Right renal pelvis (tissue), 4 donors: ENCODE measurements at places on chromosomes 5 and 9. TPM values are rescaled to one million over a fixed set of nuclear protein-coding genes. Genes with fewer than 3 reads are reported as not detected.

DNA sequence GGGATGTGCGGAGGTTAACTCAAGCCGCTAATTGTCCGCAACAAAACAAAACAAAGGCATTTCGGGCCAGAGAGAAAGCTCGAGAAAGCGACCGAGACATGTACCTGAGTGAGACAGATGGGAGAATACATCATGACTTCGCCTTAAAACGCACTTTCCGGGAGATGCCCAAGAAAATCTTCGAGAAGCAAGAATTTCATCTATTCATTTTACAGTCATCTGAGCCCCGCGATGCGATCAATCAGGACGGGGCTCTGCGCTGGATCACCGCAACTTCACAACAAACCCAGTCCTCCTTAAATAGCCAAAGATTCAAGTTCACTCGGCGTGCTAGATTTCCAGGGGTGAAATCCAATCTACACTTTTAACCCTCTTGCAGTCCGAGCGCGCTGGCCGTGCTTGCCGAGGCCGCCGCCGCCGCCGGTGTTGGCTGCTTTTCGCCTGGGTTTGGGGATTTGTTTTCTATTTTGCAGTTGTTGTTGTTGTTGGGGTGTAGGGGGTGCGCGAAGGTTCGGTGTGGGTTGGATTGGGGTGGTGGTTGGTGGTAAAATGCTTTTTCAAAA is 482 bp downstream of the NFIB start:
- DNase-seq: no peak

GRCh38 chr5:159100782-159101646 is 1.3 kb upstream of the EBF1 start:
- no peak for DNase-seq

DNA sequence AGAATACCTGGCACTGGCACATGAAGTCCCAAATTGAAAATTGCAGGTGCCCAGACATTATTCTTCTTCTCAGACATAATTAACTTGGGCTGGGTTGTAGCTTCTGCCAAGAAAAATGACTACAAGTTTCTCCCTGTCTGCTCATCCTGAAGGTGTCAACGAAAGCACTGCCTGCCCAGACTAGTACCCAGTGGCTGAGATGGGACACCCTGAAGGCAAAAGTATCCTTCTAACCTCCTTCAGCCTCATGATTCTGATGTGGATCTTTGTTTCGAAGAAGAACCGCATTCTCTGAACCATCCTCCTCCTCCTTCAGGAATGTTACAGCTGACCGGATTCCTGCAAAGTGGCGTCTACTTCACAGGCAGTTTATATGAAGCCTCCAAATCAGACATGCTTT is 161.1 kb upstream of the FST start:
- DNase-seq: no peak

GRCh38 chr9:109771796-109772531 is 8.0 kb upstream of the PALM2AKAP2 start:
- DNase-seq: no peak

DNA sequence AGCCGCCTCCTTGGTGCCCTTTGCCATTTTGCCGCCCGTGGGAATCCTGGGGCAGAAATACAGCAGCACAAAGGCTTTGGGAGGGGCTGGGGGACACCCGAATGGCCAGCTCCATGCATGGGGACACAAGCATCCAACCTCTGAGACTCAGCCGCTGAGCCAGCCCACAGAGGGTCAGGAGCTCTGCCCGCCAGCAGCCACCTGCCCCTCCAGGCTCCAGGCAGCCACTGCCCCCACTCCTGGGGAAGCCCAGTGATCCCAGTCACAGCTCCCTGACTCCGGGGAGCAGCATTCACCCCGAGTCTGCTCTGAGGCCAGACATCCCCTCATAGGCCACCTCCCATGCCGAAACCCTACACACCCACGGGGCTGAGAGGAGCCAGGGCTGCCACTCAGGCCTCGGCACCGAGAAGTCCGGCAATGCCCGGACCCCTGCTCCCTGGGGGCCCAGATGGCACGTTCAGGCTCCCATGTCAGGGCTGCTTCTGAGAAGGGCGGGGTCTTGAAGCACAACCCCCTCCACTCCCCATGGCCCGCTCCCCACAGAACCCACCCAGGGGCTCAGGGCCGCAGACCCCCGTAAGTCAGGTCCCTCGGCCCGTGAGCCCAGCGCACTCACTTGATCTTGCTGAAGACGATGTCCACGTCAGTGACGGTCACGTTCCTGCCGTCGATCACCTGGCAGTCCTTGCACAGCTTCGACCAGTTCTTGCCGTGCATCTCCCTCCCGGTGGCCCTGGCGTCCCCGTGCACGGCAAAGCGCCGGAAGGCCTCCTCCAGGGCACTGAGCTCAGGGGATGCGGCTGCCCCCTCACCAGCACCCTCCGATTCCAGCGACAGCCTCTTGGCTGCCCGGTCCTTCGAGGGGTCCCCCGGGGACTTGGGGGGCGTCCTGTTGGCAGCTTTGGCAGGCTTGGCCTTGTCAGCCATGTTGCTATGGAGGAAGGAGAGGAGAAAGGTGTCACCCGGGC is 15.7 kb downstream of the TPPP start:
- no peak for DNase-seq

GRCh38 chr9:99876190-99876589 is 30.3 kb upstream of the STX17 start:
- no peak for DNase-seq

GRCh38 chr5:126718236-126718868 is 58.6 kb upstream of the LMNB1 start:
- no peak for DNase-seq

DNA sequence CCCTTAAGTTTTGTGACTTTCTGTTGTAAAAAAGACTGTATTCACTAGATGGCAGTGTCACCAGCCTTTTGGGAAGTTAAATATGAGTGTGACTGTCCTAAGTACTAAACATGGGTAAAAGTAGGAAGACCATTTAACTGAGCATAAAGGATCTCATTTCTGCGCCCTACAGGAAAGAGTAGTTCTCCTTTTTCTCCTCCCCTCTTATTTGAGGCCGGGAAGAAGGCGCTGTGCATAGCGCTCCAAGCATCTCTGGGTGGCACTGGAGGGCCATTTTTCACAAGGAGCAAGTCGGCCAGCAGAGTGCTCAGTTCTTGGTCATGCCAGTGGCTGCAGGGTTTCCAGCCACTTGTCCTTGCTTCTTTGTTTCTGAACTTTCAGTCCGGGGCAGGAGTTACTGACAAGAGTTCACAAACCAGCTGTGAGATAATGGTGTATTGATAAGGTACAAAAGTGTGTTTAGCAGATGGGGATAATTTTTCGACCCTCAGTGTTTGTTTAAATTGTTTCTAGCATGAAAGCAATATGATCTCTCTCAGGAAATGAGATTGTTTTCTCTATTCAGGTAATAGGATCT is 227.6 kb upstream of the DMRT1 start:
- DNase-seq: peak; percentile 70

- DNase-seq: no peak
Observed at GRCh38 chr9:89462199-89462598, 35.7 kb downstream of the SEMA4D start.

DNA sequence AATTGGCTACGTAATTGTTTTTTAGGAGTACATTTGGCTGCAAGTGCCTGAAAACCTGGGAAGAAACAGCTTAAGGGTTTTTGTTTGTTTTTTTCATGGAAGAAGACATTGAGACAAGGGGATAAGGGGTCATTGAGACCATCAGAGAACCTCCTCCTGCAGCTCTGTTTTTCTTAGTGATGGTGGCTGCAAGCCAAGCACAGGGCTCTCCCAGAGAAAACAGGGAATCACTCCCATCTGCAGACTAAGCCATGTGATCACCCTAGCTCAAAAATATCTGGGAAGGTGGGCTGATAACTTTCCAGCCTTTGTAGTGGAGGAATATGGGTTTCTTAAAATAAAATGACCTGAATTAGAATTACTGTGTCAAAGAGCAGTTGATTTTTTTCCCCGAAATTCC is 25.1 kb downstream of the PALM2AKAP2 start:
- no peak for DNase-seq

- no peak for DNase-seq
Observed at GRCh38 chr9:93668261-93668871, 92.0 kb downstream of the PHF2 start.

DNA sequence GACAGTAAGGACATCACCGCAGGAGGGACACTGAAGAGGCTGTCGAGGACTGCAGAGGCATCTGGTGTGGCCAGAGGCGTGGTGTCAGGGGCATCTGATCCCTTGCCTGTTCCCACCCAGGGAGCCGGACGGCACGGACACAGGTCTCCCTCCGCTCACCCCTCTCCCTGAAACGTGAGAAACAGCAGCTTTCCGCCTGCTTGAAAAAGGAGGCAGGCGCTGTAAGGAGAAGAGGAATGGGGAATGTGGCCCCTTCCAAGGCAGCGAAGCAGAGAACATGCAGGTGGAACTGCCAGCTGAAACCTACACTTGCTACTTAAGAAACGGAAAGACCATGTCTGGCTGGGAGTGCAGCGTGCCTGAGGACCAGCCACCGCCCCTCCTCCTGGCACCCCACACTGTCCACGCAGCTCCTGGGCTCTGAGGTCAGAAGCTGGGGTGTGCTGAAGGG is 176.2 kb downstream of the GAPVD1 start:
- peak; percentile 44 for DNase-seq

GRCh38 chr5:181204113-181204825 is 727 bp downstream of the TRIM7 start:
- DNase-seq: no peak

DNA sequence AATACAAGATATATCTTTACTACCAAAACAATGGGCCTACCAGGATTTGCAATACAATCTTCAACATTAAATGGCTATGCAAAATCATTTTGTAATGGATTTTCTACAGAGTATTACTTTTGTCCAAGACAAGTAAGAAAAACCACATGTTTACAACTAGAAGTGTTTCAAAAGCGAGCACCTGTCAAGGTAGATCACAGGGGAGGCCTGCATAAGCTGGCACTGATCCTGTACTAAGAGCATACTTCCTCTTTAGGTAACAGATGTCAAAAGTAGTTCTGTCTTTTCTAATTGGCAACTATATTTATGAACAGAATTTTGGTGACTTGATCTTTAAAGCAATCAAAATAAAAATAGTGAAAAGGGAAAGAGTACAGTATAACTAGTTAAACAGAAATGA is 249.0 kb downstream of the MLLT3 start:
- no peak for DNase-seq

GRCh38 chr9:108108280-108108851 is 618.8 kb upstream of the KLF4 start:
- no peak for DNase-seq

DNA sequence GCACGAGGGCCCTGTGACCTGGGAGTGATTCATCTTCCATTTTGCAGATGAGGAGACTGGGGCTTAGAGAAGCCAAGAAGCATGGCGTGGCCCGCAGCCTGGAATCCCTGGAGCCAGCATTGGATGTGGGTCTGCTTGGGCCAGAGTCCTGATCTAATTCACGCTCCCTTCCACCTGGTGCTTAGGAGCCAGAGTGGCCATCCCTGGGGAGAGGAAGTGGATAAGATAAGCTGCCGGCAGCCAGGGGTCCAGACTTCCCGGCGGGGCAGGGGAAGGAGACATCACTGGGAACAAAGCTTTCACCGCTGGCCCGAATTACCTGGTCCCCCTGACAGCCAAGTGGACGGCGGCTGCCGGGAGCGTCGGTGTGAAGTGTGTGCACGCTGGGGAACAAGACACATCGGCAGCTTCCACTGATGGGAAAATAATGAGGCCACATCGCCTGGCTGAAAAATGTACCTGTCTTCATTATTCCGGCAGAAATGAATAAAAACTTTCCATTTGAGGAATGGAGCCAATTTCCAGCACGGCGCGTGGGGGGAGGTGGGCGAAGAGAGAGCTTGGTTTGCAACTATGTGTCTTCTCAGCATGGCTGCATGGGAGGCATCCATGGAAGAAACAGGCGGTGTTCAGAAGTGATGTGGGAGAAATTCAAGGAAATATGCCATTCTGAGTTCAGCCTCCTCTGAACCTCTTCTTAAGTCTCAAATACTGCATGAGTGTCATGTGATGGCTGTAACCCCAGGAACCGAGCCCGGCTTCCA is 78.5 kb downstream of the OLFM1 start:
- DNase-seq: no peak

DNA sequence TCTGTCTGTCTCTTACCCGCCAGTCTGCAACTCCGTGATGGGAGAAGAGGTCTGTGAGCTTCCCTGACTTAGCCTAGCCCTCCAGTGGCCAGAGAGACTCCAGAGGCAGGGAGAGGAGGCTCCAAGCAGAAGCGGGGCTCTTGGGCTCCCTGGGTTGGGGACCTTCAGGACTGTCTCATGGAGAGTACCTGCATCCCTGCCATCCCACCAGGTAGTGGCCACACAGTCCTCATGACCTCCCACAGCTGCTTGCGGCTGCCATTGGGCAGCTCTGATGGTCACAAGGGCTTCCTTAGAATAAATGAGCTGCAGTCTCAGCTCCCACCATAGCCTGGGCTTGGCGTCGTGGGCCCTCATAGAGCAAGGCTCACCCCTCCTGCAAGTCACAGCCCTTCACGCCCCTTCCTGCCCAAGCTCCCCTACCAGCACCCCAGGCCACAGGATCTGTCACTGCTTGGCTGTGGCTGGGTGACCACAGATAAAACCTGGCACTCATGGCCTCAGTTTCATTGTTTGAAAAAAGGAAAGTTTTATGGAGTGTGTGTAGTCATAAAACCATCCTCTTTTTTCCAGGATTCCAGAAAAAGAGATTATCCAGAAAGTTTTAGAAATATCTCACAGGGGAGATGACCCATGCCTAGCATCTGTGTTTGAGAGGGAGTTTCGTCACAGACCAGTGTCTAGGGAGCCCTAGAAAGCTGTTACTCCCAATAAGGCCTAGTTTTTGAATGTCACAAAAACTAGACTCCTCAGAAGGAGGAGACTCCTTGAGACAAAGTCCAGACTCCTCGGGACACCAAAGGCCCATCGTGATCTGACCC is 48.4 kb downstream of the PPARGC1B start:
- no peak for DNase-seq

- DNase-seq: no peak
Observed at GRCh38 chr5:32714836-32715235, 3.7 kb downstream of the NPR3 start.

GRCh38 chr9:97367729-97368128 is 44.2 kb upstream of the TDRD7 start:
- DNase-seq: no peak

GRCh38 chr5:123429993-123430392 is 6.8 kb upstream of the CEP120 start:
- no peak for DNase-seq

- no peak for DNase-seq
Observed at GRCh38 chr9:109956717-109957440, 176.9 kb downstream of the PALM2AKAP2 start.

GMCL2 gene
- polyA plus RNA-seq: 0.08 TPM

GBGT1 gene
- polyA plus RNA-seq: 2.8 TPM

SLC45A2 gene
- polyA plus RNA-seq: 0.55 TPM

BTNL3 gene
- 0.12 TPM for polyA plus RNA-seq

SH2D3C gene
- polyA plus RNA-seq: 16.2 TPM

ENG gene
- 94.2 TPM for polyA plus RNA-seq

CYSTM1 gene
- polyA plus RNA-seq: 84.3 TPM

ABITRAM gene
- 30.6 TPM for polyA plus RNA-seq

MYMK gene
- not detected for polyA plus RNA-seq

RNF208 gene
- 16.3 TPM for polyA plus RNA-seq

MPDZ gene
- 37.1 TPM for polyA plus RNA-seq

ANKRD34B gene
- 0.30 TPM for polyA plus RNA-seq

RNF183 gene
- 6.9 TPM for polyA plus RNA-seq

ARID3C gene
- not detected for polyA plus RNA-seq

SLC36A2 gene
- polyA plus RNA-seq: 6.1 TPM

KCNMB1 gene
- 1.5 TPM for polyA plus RNA-seq
